BJ (cell line): ENCODE measurements at places on chromosomes 13 and 19. TPM values are rescaled to one million over a fixed set of nuclear protein-coding genes. Genes with fewer than 3 reads are reported as not detected.

Gene MIER2
- 14.8 and 16.2 TPM in 2 replicates for polyA plus RNA-seq

Gene CGB5
- not detected in 2 replicates for polyA plus RNA-seq

Gene RPS5
- 2,500 and 3,326 TPM in 2 replicates for polyA plus RNA-seq

Gene ZNF552
- polyA plus RNA-seq, result 2.1 and 2.5 TPM in 2 replicates

Gene TUBB4A
- not detected in 2 replicates for polyA plus RNA-seq

- no peak for DNase-seq
Observed at GRCh38 chr13:25966086-25966485, 85.7 kb downstream of the SHISA2 start.

- no peak for DNase-seq
Observed at GRCh38 chr19:16235811-16236652, 38.3 kb downstream of the AP1M1 start.

GRCh38 chr13:102045731-102046130, 356.1 kb downstream of the FGF14 start:
- no peak for DNase-seq

DNA sequence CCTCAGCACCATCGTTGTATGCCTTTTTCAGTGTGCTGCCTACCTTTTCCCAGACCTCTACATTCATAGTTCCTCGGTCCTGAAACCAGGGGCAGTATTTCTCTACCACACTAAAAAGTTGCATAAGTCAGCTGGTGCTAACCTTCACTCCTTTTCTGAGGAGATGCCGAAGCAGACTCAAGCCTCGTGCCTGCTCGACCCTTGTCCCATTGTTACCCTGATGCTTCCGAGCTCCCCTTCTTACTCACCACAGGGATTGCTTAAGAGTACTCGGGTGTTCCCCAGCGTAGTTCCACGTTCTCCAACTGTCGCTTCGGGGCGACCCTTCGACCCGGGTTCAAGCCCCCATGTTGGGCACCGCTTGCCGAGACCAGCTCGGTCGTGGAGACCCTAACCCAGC, 19.0 kb upstream of the IL17D start:
- no peak for DNase-seq

GRCh38 chr13:110652764-110653163, 37.4 kb downstream of the NAXD start:
- no peak for DNase-seq

GRCh38 chr13:110307767-110308655, 927 bp downstream of the COL4A2 start:
- no peak for DNase-seq

- DNase-seq, result no peak
Observed at GRCh38 chr19:51148580-51148979, 6.5 kb downstream of the SIGLEC7 start.

DNA sequence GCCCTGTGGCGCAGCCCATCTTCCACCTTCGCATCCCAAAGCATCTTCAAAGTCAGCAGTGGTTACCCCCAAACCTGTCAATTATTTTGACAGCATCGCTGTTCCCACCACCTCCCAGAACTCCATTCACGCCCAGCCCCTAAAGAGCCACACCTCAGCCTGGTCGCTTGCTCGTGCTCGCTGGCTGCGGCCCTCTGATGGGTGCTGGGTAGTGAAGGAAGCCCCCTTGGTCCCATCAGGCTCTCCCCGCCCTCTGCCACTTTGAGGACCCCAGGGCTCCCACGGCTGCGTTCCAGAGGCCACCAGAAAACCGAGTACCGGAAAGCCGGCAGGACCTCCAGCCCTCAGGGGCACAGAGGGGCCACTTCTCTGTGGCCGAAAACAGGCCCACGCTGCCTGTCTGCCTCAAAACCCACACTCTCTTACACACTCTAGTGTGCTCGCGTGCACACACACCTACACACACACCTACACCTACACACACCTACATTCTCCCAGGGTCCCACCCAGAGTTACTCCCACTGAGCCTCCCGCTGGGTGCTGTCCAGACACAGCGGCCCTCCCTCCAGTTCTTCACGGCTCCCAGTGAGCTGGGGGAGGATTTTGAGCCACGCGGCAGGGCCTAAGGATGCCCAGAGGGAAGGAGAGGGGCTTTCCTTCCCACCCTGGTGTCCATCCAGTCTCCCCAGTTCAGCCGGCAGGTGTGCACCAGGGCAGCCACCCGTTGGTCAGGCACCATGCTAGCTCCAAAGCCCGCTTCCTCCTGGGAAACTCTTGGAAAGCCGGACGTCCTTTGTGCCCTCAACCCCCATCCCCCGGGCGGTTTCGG, 1.9 kb downstream of the VSTM2B start:
- DNase-seq, result no peak

GRCh38 chr19:23665651-23666410, 21.2 kb downstream of the ZNF675 start:
- DNase-seq, result no peak

DNA sequence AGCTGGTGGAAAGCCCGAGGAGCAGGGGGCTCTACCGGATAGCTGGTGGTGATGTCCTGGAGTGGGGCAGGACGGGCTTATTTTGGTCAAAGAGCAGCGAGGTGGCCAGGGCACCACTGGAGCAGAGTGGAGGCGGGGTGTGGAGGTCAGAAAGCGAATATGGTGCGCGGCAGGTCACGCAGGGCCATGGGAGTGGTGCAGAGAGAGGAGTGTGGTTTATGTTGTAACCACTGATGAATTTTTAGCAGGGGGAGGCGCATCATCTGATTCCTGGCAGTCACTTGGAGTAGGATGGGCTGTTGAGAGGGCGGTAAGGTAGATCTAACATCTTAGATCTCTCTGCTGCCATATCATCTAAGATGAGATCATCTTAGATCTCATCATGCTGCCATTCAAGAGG, 1.4 kb upstream of the ZNF414 start:
- DNase-seq, result no peak

GRCh38 chr13:45833663-45834375, 17.7 kb downstream of the SIAH3 start:
- no peak for DNase-seq

DNA sequence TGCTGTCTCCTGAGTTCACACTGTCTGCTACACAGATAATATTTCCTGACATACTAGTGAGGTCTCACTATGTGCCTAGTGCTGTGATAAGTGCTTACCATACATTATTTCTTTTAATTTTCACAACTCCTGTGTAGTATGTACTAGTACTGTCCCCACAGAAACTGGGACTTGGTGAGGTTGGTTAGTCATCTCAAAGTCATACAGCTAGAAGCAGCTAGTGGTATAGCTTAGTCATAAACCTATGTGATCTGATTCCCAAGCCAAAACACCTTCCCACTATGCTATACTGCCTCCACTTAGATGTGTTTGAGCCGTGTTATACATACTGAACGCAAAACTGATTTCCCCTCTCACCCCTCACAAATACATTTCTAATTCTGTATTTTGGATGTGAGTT, 10.5 kb downstream of the MTMR6 start:
- DNase-seq, result no peak
